ENCODE measurements at places on chromosomes 13 and 19.
A peak's percentile ranks its signal among the peaks of the same experiment; 100 is the strongest.

GRCh38 chr19:810077-810855 is 11.5 kb downstream of the PLPPR3 start:
- DNase-seq, result no peak

- no peak for DNase-seq
Observed at GRCh38 chr13:58085819-58086218, 454.3 kb downstream of the PCDH17 start.

- no peak for DNase-seq
Observed at GRCh38 chr19:30083125-30083681, 141.2 kb downstream of the URI1 start.

GRCh38 chr19:41958367-41959055 is 610 bp downstream of the RABAC1 start:
- DNase-seq, result peak; percentile 60

DNA sequence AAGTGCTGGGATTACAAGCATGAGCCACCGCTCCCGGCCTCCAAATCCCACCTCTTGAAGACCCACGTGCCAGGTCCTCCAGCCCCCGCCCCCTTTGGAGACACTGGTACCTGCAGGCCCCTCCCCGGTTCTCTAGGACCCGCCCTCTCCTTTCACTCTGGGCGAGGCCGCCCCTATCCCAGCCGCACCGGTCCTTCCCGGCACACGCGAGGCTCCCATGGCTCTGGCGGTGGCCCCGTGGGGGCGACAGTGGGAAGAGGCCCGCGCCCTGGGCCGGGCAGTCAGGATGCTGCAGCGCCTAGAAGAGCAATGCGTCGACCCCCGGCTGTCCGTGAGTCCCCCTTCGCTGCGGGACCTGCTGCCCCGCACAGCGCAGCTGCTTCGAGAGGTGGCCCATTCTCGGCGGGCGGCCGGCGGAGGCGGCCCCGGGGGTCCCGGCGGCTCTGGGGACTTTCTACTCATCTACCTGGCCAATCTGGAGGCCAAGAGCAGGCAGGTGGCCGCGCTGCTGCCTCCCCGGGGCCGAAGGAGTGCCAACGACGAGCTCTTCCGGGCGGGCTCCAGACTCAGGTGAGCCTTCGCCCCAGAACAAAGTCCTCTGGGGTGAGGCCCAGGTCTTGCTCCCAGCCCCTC is at the start of gene CBLC:
CBLC (plus strand) TSS at position 176 of the 633 bp plus-strand sequence; CDS start at position 218, 42 bp downstream.
- DNase-seq, result peak; percentile 71

DNA sequence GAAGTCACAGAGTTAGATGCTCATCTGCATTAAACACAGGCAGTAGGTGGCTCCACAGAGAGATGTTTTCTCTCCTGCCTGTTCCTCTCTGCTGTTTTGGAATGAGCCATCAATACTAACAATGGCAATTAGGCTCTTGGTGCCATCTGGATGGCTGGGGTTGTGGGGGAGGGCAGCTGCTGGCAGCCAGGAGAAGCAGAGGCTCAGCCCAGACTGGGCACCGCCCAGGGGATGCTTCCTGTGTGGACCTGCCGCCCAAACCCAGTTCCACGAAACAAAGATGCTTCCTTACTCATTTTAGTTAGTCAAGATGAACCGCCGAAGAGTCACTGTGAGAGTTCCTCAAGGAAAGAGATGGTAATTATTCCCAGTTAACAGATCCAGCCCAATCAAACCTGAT is 50.8 kb upstream of the PCDH8 start:
- no peak for DNase-seq

DNA sequence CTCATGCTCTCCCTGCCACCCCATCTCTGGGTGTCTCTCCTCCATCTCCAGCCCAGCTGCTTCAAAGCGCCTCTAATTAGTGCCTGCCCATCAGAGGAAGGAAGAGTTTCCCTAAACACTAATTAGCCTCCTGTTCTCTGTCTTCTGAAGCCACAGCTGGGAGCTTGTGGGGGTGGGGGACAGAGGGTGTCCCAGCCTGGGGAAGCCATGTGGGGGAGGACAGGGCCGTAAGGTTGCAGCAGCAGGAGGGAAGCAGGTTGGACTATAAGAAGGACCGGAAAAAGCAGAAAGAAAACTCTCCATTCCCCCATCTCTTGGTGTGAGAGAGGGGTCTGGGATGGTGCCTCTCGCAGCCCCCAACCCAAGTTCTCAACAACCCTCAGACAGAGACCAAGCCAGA is 26.2 kb downstream of the SLC8A2 start:
- DNase-seq, result no peak

All from NCI-H1930 (cell line).